Upper lobe of right lung (tissue), 1 donor: ENCODE measurements at places on chromosomes 1 and 21. TPM values are rescaled to one million over a fixed set of nuclear protein-coding genes. Genes with fewer than 3 reads are reported as not detected.

Gene CHI3L2
- 50.3 TPM for total RNA-seq

Gene FNDC10
- 7.4 TPM for total RNA-seq

Gene KLF17
- total RNA-seq, result 0.52 TPM

DNA sequence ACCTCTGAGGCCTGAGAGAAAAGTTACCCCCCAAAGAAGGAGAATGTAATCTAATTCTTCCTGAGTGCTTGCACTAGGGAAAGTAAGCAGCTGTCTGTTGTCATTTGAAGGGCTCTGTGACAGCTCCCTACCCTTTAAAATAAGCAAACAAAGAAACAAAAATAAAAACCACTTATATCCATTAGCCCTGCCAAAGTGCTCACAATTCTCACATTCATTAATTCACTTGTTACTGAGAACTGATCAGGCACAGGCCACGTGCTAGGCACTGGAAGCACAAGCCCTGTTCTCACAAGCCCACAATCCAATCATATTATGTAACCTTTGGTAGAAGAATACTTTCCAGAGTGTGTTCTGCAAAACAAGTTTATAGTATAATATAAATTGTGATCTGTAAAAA, 199.4 kb downstream of the ZC3H11B start:
- no peak for DNase-seq

DNA sequence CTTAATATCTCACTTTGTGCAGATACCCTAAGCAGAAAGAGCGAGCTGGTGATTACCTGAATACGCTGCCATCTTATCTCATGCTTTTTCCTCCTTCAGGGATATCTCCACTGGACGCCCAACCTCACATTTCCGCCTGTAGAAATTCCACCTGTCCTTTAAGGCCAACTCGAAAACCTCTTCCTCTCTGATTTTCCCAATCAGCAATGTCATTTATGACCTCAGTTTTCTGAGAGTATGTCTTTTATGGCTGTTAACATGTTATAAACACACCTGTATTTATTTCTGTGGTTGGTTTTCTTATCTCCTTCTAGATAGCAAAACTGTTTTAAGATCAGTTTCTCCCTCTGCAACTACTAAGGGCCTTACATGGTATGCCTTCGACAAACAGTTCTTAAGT, 41.1 kb downstream of the CD34 start:
- DNase-seq, result no peak

GRCh38 chr1:207698822-207699483, 52.9 kb upstream of the CD46 start:
- DNase-seq, result peak; percentile 73

GRCh38 chr1:31095298-31095981, 29.9 kb upstream of the PUM1 start:
- DNase-seq, result no peak
